ENCODE measurements at places on chromosomes 1 and 21.

GRCh38 chr1:23960291-23961020 lies 828 bp downstream of the PNRC2 start:
- no peak for DNase-seq

DNA sequence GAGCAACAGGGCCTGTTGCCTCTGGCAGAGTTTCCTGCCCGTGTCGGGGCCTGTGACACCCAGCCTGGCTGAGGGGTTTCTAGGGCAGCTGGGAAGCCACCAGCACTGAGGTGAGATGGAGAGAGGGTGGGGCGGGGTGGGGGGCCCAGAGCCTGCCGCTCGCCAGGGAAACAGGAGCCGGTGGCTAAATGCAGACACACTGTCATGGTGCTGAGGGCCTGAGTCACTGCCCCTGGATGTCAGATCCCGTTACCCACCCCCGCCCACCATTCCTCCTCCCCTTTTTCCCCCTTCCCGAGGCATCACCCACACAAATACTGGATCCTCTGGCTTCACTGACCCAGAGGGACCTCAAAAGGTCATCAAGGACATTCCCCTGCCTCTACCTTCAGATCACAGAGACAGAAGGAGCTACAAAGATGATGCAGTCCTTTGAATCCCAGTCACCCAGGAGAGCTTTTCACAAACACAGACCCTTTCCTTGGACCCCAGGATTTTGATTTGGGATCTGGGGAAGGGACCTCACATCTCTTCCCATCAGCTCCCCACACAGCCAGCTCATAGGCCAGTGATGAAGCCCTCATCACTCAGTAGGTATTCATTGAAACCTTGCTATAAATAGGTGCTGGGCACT lies 1.9 kb upstream of the HSPB7 start:
- DNase-seq = no peak

DNA sequence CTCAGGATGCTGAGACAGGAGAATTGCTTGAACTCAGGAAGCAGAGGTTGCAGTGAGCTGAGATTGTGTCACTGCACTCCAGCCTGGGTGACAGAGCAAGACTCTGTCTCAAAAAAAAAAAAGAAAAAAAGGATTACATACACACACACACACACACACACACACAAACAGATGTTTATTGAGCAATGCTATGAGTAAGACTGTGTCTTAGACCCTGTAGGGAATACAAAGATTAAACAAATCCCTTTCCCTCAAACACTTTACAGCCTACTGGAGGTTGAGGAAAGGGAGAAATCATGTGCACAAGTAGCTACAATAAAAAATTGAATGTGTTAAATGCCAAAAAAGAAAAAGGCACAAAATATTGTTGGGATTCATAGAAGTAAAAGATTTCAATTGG lies 58.1 kb downstream of the RPAP2 start:
- no peak for DNase-seq

DNA sequence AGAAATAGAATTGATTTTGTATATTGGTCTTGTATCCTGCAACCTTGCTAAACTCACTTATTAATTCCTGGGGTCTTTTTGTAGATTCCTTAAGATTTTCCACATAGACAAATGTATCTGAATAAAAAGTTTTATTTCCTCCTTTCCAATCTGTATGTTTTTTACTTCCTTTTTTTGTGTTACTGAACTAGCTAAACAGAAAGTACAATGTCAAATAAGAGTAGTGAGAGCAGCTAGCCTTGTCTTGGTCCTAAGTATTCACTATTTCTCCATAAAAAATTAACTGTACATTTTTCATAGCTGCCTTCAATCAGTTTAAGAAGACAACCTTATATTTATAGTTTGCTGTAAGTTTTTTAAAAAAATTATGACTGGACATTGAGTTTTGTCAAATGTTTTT lies 74.9 kb downstream of the FASLG start:
- DNase-seq = no peak

DNA sequence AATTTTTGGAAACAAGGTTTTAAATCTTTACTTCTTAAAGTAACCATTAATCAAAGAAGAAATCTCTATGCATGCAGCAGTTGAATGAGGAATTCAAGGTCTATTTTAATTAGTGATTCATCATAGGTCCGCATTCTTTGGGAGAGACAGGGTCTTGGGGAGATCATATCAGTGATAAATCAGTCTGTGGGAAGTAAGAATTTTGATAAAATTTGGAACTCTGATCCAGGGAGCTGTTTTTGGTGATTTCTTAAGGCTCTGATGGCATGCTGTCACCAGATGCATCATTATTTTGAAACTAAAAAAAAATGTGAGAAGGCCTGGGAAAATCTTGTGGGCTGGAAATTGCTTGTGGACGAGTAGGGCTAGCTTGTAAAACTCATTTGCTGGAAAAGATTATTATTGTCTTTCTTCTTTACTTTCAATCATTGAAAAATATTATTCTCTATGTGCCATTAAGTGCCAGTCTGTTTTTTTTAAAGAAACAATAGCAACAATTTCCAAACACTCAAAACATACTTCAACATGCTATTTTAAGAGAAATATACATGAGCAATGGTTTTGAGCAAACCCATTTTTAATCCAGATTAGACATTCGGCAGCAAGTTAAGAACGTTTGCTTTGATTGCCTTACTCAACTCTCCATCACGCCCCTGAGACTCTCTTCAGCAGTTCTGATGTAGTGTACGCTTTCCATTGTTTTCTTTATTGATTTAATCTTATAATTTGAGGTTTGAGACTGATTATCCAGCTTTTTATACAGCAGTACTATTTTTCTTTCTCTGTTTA lies 62.6 kb downstream of the ZBTB18 start:
- no peak for DNase-seq

DNA sequence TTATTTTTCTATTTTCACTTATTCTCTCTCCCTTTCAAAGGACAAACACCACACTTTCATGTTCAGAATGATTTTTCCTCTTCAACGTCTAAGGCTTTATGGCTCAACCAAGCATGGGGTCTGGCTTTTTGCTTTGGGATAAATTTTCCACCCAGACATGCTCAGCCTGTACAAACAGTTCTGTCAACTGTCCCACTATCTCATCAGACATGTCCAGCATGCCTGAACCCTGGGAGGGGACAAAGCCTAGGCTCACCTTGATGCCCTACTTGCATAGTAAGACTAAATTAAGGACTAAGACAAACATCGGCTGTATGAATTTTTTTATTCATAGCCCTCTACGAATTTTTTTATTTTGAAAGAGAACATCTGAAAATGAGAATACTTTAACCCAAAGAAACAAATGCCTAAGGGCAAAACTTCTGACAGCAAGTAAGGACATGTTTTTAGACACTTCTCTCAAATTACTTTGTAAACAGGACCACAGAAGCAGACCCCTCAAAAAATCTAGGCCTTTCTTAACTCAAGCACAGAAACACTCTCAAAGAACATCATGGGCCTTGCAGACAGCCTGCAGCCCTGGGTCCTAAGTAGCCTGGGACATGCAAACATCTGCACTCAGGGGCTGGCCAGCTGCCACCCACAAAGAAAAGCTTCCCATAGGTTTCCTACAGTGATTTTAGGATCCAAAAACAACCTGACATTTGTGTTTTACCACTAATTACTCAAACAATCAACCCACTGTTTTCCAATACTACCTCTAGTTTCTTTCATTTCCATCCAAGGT lies 72.3 kb upstream of the PALMD start:
- no peak for DNase-seq

DNA sequence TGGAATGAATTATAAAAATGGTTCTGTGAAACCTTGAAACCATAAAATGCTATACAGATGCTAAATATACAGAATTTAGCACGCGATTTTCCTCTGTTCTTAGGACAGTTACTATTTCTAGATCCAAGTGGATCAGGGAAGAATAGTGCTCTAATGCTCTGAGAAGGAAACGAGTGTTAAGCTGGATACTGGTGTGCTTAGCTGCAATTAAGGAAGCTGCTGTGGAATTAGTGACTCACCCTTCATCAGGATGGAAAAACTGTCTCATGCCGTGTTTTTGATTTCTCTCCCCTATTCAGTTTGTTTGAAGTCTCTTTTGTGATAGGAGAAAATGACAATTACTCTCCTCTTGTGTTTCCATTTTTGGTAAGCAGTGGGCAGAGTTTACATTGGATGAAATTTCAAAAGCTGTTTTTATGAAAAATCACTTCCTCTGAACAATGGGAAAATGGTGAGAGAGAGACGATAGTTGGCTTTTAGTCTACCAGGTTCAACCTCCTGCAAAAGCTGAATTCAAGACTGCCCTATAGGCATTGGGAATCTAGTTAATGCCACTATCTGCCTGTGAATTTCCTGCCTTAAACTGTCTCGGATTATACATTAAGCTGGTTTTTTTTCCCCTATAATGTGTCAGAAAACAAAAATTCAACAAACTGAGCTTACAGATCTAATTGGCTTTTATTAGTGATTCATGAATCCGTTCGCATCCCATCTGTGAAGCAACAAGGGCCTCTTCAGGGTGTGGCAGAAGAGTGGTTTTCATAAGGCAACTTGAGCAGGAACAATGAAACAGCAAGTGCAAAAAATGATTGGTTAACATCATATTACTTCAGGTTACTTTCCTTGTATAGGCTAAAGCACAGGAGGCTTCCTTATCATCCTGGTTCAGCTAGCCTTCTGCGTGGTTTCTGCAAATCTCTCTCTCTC lies 179.8 kb downstream of the ST6GALNAC3 start:
- DNase-seq = peak; percentile 15

DNA sequence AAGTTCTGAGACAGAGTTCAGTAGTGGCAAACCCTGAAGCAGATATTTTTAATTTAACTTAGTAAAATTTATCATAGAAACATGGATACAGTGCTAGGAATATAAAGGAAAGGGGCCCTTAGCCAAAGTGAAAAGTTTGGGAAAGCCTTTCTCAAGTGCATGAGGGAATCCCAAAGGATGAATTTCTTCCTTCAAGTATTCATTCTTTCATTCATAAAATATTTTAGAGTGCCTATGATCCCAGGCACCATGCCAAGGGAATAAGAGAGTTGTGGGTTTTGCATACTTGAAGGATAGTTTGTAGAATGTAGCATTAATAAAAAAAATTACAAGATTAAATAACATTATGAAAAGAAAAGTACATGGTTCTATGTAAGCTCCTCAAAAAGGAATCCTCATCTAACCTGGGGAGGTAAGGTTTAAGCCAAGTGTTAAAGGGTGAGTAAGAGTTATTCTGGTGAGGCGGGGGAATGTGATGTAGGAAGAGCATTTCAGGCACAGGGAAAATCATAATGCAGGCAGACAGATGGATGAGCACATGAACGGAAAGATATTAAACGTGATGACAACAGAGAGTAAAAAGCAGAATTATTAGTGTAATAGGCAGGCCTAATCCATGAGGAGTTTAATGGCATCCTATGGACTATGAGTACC lies 40.4 kb upstream of the NTNG1 start:
- no peak for DNase-seq

- no peak for DNase-seq
Observed at GRCh38 chr1:17579951-17580939, 40.7 kb downstream of the ARHGEF10L start.

DNA sequence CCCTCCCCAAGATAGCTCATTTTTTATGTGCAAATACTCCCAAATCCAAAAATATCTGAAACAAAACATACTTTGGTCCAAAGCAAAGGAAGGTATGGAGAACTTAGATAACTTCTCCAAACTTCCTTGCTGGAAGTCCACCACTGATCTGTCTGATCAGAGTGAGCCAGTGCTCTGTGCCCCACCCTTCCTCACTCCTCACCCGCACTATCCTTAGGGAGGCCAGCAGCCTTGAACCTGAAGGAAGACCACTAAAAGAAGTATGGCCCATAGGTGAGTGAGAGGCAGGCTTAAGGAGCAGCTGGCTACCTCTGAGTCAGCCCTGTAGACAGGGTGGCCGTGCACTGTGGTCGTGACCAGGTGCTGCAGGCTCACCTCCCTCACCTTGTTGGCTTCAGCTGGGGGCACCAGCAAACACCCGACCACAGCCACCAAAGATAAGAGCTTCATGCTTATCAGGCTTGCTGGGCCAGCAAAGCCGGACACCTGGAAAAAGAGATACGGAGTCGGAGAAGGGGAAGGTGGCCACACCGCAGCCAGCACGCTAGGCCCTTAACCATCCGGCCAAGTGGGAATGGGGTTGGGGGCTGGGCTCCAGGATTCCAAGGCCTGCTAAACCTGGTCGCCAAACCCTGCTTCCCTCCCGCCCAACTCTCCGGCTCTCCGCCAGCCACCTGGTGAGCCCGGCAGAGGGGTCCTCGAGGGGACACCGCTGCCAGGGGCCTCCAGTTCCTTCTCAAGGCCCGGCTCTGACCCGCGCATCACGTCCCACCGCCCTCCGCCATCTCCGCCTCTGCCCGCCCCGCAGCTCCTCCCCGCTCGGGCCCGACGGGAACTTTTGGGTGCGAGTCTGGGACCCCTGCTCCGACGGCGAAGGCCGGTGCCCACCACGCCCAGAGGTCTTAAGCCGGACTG lies 543 bp downstream of the TMEM9 start:
- DNase-seq = no peak

- DNase-seq = no peak
Observed at GRCh38 chr1:206955476-206956451, 9.5 kb upstream of the PIGR start.

DNA sequence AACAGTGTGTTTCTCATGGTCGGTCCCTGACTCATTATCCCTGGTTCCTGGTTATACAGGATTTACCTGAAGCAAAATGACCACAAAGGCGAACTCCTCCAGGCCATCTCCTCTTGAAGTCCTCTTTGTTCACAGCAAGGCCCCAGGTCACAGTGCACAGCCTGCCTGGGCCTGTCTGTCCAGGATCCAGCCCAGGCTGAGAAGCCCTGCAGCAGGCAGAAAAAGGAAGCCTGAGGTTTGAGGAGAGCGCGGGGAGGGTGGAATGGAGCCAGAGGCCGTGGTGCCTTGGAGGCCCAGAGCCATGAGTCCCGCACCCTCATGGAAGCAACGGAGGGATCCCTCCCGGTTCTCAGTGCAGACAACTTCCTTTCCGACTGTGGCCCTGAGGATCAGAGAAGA lies 136.8 kb upstream of the IRF2BP2 start:
- DNase-seq = no peak

DNA sequence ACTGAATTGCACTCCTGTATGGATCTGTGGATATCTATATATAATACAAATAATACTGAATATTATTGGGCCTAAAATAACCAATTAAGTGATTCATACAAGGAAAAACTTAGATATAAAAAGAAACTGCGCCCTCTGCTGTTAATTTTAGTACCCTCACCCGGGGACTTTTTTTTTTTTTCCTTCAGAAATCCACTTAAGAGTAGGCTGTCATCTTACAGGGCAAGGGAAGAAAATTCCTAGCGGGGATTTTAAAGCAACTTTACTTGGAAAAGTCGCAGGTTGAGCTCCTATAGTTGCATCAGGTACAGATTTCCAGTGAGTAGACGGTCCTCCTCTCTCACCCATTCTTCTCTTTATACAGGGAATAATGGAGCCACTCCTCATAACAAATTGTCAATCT lies 1.3 kb downstream of the NTNG1 start:
- no peak for DNase-seq

DNA sequence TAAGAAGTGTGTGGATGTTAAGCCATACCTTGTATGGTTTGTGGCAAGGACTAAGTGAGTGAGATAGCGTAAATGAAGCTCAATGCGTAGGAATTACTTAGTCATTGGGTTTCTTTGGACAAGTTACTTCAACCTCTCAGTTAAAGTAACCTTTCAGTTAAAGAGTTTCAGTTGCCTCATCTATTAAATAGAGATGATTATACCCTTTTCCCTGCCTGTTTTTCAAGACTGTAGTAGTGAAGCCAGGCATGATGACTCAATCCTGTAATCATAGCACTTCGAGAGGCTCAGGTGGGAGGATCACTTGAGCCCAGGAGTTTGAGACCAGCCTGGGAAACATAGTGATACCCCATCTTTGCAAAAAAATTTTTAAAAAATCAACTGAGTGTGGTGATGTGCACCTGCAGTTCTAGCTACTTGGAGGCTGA lies 6.3 kb downstream of the ZMPSTE24 start:
- DNase-seq = no peak

Measured in activated T-cell treated with anti-CD3 and anti-CD28 coated beads, Interleukin-2, amount 50 U/mL, for 4 hours (primary cell).